ENCODE measurements at places on chromosomes 1 and 21. TPM values are rescaled to one million over a fixed set of nuclear protein-coding genes. Genes with fewer than 3 reads are reported as not detected.

The S100A14 gene
- 0.28 TPM for total RNA-seq

The BCAN gene
- not detected for total RNA-seq

The CLDN17 gene
- not detected for total RNA-seq

The KANK4 gene
- total RNA-seq = 0.09 TPM

The SLC1A7 gene
- 1.00 TPM for total RNA-seq

Data from smooth muscle cell of bladder (primary cell).